ENCODE measurements at places on chromosomes 7 and 10.

DNA sequence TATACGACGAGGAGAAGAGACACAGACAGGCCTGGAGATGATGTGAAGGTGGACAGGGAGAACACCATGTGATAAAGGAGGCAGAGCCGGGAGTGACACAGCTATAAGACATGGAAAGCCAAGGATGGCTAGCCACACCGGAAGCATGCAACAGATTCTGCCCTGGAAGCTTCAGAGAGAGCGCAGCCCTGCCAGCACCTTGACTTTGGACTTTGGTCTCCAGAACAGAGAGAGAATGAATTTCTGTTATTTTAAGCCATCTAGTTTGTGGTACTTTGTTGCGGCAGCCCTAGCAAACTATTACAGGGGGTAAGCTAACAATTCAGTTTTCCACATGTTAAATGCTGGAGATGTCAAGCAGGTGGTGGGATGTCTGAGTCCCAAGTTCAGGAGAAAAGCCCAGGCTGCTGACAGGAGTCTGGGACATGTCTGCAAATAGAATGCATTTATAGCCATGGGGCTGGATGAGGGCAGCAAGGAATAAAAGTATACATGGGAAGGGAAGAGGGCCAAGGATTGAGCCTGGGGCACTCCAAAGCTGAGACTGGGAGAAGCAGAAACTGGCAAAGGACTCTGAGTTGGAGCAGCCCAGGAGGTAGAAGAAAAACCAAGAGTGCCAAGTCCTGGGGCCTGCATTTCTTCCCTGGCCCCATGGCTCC lies 65.1 kb downstream of the ATXN7L1 start:
- no peak for DNase-seq

GRCh38 chr7:30465811-30466180 lies 12.8 kb downstream of the NOD1 start:
- no peak for DNase-seq

- DNase-seq, result no peak
Measured at GRCh38 chr7:94170836-94171235, 166.7 kb upstream of the BET1 start.

DNA sequence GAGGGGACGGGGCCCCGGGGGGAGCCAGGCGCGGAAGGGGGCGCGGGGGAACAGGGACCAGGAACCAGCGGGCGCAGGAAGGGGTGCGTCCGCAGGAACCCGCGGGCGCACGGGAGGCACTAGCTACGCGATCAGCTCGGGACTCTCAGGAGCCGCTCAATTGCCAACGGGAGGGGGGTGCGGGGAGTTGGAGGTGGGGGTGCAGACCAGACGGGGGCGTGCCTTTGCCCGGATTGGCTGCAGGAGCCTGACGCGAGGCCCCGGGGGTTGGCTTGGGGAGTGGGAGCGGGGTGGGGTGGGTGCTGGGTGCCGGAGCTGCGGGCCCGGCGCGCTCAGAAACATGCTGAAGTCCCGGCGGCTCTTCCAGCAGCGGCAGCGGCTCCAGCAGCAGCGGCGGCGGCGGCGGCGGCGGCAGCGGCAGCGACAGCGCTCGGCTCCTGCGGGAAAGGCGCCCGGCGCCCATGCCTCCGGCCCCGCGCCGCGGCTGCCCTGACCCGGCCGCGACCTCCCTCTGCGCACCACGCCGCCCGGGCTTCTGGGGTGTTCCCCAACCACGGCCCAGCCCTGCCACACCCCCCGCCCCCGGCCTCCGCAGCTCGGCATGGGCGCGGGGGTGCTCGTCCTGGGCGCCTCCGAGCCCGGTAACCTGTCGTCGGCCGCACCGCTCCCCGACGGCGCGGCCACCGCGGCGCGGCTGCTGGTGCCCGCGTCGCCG lies at the start of gene ADRB1:
Gene ADRB1, plus strand, starts transcription at position 335 of the 715 bp plus-strand sequence. Its CDS starts 267 bp downstream, at position 602.
- DNase-seq, result no peak

GRCh38 chr7:112422842-112423496 lies 27.3 kb upstream of the IFRD1 start:
- peak; percentile 92 for DNase-seq

Measured in GM04504 (cell line).